NCI-H1417 (cell line): ENCODE measurements at places on chromosomes 12 and 14.

GRCh38 chr14:72045271-72045670, 113.0 kb downstream of the RGS6 start:
- DNase-seq: no peak

DNA sequence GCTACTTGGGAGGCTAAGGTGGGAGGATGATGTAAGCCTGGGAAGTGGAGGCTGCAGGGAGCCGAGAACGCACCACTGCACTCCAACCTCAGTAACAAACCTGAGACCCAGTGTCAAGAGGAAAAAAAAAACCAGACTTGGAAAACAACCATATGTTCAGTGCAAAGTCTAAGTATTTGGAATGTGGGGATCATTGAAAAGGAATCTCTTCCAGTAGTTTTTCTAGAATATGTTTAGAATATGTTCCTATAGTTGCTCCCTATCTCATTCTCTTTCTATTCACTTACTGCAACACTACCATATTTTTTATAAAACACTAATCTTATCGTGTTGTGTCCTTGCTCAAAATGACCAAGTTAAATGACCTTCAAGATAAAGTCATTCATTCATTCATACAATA, 423.5 kb upstream of the SOX5 start:
- no peak for DNase-seq

DNA sequence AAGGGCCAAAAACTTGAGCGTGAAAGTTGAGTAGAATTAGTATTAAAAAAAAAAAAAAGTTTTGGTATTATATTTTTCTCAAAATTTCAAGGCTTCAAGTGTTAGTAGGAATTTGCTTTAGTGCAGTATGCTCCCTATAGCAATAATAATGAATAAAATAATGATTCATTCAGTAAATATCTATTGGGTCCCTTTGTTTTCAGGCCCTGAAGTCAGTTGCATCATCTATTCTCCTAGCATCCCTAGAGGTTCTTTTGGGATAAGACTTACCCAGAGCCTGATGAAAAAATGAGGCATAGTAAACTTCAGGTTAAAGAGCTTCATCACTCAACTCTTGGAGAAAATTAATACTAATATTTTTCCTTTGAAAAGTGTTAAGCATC, 1.1 kb downstream of the KMT5A start:
- no peak for DNase-seq

DNA sequence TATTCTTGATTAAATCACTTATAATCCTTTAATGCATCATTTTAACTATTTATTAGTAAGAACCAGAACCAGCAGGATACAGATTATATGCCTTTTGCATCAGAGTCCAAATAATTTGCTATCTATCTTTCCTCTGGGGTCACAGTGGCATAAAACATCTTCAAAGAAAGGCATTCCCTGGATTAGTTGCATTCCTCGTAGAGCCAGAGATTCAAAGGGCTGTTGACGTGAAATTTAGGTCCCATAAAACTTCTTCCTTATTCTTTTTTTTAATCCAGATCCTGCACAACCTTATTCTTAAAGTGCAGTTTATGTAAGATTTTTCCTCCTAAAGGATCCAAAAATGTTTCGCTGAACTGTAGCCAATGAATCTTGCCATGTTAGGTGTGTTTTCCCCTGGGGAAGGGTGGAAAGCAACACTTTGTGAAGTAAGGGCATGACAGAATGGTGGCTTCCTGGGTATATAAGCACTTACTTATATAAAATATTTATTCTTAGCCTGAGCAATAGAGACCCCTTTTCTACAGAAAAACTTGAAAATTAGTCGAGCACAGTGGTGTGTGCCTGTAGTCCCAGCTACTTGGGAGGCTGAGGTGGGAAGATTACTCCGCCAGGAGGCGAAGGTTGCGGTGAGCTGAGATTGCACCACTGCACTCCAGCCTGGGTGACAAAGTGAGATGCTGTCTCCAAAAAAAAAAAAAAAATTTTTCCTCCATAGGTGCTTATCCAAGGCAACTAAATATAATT, 208.7 kb downstream of the PCNX1 start:
- no peak for DNase-seq

DNA sequence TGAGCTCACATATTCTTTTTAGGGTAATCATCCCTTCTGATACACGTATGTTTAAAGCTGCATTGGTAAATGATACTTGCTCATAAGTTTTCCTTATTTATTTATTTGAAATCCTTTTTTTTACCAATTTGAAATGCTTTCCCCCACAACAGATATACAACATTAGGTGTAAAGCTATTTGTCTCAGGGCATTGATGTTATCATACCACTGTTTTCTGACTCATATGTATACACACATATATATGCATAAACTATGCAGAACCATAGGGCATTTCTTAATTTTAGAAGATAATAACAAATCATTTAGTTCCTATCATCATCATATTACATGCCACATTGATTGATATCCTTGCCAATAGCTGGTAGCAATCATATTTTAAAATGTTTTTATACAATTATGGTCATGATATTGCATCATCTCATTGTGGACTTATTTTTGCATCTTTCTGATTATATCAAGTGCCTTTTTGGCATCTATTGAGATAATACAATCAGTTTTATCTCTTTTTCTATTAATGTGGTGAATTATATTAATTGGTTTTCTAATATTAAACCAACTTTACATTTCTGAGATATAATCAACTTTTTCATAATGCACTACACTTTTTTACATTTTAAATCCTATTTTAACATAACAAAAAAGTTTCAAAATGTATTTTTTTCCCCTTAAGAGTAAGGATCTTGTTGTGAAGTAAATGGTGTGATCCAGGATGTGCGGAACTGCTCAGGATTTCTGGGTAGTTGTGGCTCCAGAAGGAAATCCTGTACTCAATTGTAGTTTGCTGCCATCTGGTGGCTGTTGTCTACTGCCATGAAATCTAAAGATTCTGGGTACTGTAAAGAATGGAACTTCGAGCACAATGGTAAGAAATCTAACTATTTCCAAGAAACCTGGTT, 16.7 kb downstream of the OR9K2 start:
- peak; percentile 87 for DNase-seq

DNA sequence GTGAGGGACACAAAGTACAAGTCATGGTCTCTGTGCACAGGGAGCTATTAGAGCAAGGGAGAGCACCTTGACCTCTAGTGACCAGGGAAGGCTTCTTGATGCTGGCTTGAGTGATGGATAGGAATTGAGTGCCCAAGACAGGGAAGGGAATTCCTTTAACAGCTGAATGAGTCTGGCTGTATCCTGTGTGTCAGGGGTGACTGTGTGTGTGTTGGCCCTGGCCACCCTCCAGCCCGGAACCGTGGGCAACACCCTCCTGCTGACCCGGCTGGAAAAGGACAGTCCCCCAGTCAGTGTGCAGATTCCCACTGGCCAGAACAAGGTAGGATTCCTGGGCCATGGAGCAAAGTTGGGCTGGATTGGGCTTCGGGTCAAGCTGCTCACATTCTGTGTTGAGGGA, 5.5 kb upstream of the PFDN5 start:
- no peak for DNase-seq

GRCh38 chr14:93132472-93133065, 16.8 kb upstream of the ITPK1 start:
- DNase-seq: peak; percentile 36

DNA sequence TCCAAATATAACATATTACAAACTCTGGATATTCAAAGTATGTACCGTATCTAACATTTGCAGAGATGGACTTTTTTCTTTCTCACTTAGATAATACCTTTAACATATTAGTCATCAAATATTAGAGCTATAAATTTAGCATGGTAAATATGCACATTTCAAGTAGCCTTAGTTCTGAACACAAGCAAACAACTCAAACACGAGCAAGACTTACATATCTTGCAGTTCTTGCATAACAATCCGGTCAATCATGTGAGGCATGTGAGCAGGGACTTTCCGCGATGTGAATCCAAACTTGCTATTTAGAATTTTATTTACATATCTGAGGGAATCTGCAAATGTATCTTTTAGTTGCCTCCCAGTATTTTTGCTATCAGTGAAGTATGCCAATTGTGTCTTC, 22.1 kb upstream of the SYCP3 start:
- no peak for DNase-seq

DNA sequence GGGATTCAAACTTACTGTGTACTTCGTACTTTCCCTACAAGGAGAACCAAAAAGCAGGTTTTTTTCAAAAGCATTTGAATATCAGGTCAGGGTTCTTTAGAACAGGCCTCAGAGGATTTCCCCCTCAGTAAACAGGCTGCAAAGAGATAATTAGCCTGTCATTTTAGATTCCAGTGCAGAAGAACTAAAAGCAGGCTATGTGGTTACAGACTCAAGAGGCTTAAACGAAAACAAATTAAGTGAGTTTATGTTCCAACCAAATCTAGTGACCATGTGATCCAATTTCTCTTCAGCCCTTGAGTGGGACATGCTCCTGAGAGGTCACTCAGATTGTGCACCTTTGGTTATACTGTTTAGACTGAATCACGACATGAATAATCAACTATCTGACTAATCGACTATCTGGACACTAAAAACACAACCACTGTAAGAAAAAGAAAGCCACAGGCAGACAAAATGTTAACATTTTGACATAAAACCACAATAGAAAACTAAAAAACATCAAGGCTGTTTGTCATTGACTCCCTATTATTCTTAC, 4.5 kb downstream of the TMED8 start:
- peak; percentile 6 for DNase-seq

- no peak for DNase-seq
Observed at GRCh38 chr12:81249976-81250375, 172.1 kb downstream of the ACSS3 start.

DNA sequence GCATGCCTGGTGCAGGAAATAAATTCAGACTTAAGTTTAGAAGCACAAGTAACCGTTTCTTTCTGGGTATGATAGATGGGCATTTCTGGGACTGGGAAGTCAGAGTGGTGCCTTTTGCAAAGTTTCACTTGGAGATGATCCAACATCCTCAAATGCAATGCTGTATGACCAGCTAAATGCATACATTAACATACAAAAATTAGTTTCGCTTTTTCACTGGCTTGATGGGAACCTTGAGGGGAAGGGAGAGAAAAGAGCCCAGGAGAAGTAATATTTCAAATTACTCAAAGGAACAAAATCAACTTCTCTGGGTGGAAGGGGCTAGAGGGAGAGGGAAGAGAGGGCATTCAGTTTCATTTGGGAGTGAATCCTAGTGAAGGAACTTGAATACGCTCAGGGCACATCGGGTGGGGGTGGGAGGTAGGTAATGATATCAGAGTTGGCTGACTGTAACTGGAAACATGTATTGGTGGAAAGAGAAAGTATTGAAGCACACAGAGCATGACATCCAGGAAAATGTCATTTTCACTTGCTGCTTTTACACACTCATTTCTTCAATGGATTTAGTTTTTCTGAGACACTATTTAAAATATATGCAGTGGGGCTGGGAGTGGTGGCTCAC, 175.5 kb downstream of the PTPRO start:
- DNase-seq: no peak

GRCh38 chr12:78559416-78559815, 305.2 kb upstream of the SYT1 start:
- DNase-seq: no peak

- no peak for DNase-seq
Observed at GRCh38 chr14:65377576-65377975, 35.0 kb upstream of the FUT8 start.

GRCh38 chr12:96886998-96887677, 19.9 kb upstream of the NEDD1 start:
- DNase-seq: no peak

GRCh38 chr14:55553791-55554190, 26.2 kb upstream of the KTN1 start:
- DNase-seq: no peak

- no peak for DNase-seq
Observed at GRCh38 chr14:97731800-97732199, 934.6 kb downstream of the VRK1 start.

- DNase-seq: no peak
Observed at GRCh38 chr12:85829391-85829790, 6.8 kb downstream of the RASSF9 start.

DNA sequence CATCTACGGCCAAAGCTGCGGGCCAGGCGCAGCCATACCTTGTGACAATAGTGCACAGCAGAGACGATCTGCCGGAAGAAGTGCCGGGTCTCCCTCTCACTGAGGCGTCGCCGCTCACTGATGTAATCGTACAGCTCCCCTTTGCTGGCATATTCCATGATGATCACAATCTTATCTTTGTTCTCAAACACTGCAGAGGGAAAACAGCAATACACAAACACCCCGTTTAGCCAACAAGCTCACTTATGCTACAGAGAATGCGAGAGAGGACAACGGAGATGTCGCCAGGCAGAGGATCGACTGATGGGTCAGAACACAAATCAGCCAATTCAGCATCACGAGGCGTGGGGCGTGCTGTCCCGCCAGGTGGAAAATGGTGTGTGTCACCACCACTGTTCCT, 52.1 kb downstream of the NUAK1 start:
- no peak for DNase-seq

- DNase-seq: no peak
Observed at GRCh38 chr12:27674989-27675388, 21.3 kb upstream of the REP15 start.

DNA sequence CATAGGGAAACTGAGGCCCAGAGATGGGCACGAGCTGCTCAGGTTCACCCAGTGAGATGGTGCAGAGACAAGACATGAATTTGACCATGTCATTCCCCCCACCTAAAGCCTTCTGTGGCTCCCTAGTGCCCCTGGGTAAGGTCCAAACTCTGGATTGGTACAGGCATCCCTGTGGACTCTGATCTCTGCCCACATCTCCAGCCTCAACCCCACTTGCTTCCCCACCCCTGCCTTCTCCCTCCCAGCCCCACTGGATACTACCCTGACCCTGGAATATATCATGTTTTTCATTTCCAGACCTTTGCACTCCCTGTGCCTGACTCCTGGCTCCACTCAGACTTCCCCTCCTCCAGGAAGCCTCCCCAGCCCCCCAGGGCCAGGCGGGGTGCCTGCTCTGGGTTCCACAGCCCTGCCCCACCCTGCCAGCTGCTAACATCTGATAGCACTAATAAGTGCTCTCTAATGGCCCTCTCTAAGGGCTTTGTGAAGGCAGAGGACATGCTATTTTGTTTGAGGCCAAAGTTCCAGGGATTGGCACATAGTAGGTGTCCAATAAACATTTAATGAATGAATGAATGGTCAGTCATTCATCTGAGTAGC, 1.1 kb upstream of the SDSL start:
- no peak for DNase-seq

- no peak for DNase-seq
Observed at GRCh38 chr14:74514471-74514941, 20.9 kb downstream of the ISCA2 start.

- DNase-seq: peak; percentile 41
Observed at GRCh38 chr12:10366875-10367274, 23.0 kb downstream of the KLRK1 start.

- no peak for DNase-seq
Observed at GRCh38 chr12:11821386-11822080, 172.1 kb downstream of the ETV6 start.
